ENCODE measurements at places on chromosomes 11 and 22.

GRCh38 chr11:46006418-46007070 lies 84.1 kb downstream of the LARGE2 start:
- no peak for DNase-seq

DNA sequence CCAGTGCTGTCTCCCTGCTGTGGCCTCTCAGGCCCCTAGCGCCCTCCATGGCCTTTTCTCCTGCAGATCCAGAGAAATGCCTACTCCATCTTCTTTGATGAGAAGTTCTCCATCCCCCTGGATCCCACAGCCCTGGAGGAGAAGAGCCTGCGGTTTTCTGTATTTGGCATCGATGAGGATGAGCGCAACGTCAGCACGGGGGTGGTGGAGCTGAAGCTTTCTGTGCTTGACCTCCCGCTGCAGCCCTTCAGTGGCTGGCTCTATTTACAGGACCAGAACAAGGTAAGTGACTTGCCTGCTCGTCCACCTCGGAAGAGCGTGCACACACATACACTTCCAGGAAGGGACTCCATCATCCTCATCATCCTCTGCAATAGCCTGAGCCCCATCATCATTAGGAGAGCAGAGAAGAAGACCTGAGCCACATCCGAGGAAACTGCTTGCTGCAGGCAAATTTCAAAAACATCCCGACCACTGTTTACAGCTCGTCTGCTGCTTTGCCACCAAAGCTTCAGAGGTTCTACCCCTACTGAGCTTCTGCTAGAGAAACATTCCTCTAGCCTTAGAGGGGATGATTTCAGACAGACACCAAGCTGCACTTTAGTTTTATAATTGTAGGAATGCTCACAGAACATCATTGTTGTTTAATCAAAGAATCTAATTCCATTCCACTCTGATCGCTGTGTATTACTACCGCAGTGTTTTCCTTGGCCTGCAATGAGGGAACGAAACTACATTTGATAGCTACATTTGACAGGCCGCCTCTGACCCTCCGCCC lies 12.9 kb upstream of the RHOD start:
- no peak for DNase-seq

DNA sequence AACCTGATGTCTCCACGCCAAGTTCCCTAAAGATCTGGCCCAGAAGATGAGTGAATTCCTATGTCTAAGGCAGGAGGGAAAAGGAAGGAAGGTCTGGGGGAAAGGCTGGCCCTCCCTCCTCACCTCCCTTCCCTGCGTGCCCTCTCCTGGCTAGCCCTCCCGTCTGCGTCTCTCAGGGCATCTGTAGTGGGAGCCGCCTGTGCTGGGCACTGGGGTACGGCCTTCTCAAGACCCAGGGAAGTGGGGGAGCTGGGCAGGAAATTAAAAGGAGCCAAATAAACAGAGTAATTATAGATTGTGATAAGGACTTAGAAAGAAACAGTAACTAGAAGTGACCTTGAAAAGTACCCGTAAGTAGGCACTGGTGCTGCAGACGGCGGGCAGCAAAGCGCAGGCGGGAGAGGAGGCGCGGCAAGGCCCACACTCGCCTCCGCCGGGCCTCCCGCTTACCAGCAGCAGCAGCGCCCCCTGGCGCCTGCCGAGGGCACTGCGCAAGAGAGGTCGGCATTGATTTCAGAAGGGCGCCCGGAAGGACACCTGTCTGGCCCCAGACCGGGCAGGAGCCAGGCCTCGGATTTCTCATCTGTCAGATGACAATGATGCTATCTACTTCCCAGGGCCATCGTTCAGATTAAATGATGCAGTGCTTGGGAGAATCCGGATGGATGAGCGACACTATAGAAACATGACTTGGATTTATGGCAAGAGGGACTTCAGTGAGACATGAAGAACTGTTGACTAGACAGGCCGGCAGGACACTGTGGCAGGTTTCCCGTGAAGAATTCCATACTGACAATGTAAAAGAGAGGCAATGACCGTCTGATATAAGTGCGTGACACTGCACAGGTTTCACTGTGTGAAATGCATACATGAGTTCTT lies 7.3 kb downstream of the KCNJ1 start:
- DNase-seq, result peak; percentile 87

- no peak for DNase-seq
Measured at GRCh38 chr11:10809373-10810160, 841 bp upstream of the EIF4G2 start.

DNA sequence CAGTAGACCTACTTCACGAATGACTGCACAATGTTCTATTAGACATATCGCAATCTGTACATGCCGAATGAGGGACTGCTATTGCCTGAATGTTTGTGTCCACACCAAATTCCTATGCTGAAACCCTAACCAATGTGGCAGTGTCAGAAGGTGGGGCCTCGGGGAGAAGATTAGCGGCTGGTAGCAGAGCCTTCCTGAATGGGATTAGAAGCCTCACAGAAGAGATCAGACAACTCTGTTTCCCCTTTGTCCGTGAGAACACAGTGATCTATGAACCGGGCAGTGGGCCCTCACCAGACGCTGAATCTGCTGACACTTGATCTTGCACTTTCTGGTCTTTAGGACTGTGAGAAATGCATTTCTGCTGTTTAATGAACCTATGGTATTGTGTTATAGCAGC lies 33.1 kb downstream of the LRFN4 start:
- no peak for DNase-seq

DNA sequence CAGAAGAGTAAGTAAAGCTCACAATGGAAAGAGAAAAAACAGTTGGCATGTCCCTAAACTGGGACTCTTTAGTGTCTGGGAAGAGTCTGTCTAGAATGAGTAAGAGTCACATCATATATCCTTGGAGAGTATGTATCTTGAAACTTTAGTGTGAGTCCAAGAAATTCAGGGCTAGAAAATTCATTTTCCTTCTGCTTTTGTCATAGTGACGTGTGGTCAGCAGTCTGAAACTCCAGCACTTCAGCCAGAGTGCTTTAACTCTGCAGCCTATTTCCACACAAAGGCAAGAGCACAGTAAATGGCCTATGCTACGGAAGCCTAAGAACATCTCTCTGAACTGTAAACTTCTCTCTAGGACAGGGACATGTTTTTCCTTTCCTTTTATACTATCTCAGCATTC lies 174.1 kb downstream of the FAM181B start:
- DNase-seq, result no peak

GRCh38 chr11:46246521-46246920 lies 30.9 kb upstream of the CREB3L1 start:
- DNase-seq, result no peak

- no peak for DNase-seq
Measured at GRCh38 chr22:39873965-39874364, 19.6 kb downstream of the ENTHD1 start.

DNA sequence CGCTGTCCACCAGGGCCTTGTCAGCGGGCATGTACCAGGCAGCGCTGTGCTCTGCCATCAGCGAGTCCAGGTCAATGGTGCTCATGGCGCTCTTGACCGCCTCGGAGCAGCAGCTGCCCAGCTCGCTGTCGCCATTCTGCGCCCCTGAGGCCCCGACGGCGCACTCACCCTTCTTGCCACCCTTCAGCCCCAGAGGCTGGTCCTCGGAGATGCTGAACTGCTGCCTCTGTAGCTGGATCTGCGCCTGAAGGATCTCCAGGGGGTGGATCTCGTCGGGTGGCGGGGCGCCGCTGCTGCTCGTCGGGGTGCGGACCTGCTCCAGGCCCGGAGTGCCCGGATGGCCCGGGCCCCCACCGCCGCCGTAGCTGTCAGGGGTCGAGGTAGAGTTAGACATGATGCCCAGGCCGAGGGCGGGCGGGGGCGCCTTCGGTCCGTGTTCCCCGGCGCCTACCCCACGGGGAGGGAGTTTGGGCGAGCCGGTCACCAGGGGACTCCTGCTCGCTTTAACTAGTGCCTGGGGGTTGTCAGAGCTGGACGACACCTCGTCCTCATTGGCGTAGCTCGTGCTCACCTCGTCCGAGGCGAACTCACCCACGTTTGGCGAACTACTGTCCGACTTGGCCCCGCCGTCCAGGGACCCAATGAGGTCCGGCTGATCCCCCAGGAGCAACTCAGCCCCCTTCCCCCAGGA lies 4.6 kb downstream of the MN1 start:
- no peak for DNase-seq

DNA sequence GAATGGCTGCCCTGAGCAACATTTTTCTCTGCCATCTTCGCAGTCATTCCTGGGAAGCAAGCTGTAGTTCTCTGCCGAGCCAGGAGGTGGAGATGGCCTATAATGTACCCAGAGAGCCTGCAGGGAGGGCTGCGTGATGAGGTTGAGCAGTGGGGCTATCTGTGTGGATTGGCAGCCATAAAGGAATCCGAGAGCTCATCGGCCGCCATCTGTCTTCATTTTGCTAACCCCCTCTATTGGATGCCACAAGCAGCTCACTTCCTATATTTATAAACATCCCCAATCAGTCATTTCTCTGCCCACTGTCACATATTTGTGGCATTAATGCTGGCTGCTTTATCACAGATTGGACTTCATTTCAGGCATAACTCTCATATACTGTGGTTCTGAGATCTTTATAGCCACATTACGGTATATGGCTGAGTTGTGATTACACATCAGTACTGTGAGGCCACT lies 209.5 kb downstream of the NTM start:
- DNase-seq, result no peak

DNA sequence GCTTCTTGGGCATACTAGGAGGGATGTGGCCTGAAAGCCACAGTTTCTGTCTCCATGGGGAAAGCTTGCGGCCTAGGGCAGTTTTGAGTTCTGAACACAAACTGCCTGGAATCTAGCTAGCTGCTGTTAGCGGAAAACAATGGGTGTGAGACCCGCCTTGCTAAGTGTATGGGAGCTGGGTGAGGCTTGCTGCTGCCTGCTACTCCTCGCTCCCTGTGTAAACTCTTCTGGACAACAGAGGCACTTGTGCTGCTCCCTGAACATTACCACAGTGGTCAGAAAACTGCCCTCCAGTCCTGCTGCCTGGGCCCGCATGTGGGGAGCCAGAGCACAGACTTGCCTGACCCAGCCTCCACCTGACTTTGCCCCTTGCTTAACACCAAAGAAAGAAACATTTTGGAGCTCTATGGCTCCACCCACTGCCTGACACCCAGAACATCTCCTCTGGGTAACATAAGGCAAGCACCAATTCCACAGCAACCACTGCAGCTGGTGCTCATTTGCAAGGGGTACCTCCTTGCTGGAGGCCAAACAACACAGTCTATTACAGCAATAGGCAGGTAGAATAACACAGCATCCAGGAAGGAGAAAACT lies 766.3 kb upstream of the RAG2 start:
- no peak for DNase-seq

GRCh38 chr11:110289472-110289871 lies 6.9 kb downstream of the RDX start:
- DNase-seq, result no peak

GRCh38 chr22:49207008-49208003 lies 620.4 kb downstream of the BRD1 start:
- peak; percentile 40 for DNase-seq

- DNase-seq, result peak; percentile 37
Measured at GRCh38 chr11:134598368-134598767, 186.3 kb upstream of the B3GAT1 start.

GRCh38 chr22:37526376-37526775 lies 7.2 kb upstream of the CARD10 start:
- DNase-seq, result no peak

DNA sequence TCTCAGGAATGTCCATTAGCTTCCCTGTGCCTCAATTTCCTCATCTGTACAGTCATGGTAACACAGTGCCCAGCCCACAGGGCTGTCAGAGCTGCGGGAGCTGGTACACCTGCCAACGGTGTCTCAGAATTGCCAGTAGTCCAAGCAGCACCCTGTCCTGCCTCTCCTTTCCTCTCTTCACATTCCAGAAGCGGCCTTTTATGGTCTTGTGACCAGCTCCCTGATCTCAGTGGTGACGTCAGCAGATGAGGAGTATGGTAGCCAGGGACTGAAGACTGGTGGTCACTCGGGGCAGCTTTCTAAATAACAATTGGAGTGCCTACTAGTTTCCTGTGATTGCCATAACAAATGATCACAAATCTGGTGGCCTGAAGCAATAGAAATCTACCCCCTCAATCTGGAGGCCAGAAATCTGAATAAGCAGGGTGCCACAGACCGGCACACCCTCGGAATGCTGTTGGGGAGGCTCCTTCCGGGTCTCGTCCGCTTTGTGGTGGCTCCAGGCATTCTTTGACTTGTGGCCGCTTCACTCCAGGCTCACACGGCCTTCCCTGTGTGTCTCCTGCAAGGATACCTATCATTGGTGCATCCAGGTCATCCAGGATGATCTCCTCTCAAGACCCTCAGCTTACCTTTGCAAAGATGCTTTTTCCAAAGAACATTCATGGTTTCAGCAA lies 2.1 kb downstream of the FADD start:
- DNase-seq, result no peak

DNA sequence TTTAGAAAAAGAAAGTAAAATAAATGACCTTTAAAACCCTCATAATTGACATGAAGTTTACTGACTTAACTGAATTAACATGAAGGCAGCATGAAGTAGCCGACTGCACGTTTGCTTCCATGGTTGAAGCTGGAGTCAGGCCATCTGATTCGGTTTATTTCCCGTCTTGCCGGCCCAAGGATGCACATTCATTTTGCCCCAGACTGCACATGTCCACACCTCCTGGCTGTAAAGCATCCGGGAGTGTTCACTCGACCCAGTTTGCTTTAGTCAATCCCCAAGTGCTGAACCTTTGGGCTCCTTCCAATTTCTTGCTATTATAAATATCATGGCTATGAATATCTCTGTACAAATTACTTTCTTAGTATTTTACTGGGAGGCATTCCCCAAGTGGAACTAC lies 17.7 kb upstream of the TUB start:
- DNase-seq, result no peak

- no peak for DNase-seq
Measured at GRCh38 chr11:86761978-86762377, 38.4 kb upstream of the PRSS23 start.

GRCh38 chr11:110470716-110471115 lies 41.0 kb downstream of the FDX1 start:
- DNase-seq, result no peak

- no peak for DNase-seq
Measured at GRCh38 chr11:128156486-128156885, 430.9 kb downstream of the ETS1 start.

GRCh38 chr11:7564803-7565202 lies 51.0 kb downstream of the PPFIBP2 start:
- no peak for DNase-seq

GRCh38 chr11:1776331-1776851 lies 12.7 kb upstream of the CTSD start:
- no peak for DNase-seq

GRCh38 chr11:75204685-75205563 lies 35.6 kb upstream of the TPBGL start:
- peak; percentile 94 for DNase-seq

- no peak for DNase-seq
Measured at GRCh38 chr11:69250186-69251056, 43.5 kb upstream of the MYEOV start.

GRCh38 chr22:36470994-36471331 lies 10.5 kb downstream of the TXN2 start:
- no peak for DNase-seq

Measured in activated CD8-positive, alpha-beta memory T cell treated with anti-CD3 and anti-CD28 coated beads for 24 hours (primary cell).